ENCODE measurements at places on chromosomes 11 and 22. TPM values are rescaled to one million over a fixed set of nuclear protein-coding genes. Genes with fewer than 3 reads are reported as not detected.

CCDC157 gene
- 9.3 TPM for total RNA-seq

DNA sequence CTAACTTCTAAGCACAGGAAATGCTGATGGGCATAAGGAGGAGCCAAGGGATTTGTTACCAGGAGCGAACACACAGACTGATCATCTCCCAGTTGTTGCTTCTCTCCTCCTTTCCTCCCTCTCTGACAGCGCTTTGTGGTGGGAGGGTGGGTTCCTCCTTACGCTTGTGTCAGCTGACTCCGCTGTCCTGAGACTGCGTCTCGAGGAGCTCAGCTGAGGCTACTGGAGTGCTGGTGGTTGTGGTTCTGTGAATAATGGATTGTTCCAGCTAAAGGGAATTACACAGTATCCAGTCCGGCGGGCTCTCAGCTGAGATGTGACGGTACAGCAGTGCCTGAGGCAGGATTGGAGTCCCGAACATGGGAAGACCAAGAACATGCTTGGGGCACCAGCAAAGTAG lies 113.4 kb downstream of the CTNND1 start:
- no peak for DNase-seq

DNA sequence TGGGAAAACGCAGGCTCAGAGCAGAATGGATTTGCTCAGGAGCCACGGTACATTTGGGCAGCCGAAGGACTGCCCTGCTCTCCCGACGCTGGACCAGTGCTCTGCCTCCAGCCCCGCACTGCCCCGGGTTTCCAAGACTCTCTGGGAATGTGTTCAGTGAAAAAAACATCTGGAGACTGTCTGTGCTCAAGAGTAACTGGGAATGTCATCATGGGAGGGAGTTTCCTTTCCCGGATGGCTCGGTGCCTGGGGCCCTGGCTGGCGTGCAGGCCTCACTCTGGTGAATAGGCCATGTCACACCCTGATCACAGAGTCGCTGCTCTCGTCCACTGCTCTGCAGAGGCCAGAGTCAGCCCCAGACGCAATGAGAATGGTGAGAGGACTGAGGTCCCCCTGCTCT lies 9.8 kb upstream of the APOL6 start:
- DNase-seq = no peak

RASSF7 gene
- total RNA-seq = 7.3 TPM

DNA sequence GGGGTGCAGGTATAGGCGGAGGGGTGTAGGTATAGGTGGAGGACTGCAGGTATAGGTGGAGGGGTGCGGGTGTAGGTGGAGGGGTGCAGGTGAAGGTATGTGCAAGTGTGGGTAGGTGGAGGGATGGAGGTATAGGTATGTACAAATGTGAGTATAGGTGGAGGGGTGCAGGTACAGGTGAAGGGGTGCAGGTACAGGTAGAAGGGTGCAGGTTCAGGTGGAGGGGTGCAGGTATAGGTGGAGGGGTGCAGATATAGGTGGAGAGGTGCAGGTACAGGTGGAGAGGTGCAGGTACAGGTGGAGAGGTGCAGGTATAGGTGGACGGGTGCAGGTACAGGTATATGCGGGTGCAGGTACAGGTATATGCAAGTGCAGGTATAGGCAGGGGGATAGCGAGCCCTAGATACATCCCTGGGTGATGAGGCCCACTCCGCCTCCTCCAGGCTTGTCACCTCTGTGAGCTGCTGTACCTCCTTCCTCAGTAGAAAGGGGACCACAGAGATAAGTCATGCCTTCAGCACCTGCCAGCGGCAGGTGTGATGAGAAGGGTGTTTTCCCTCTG lies 17.2 kb downstream of the LINC01488 start:
- no peak for DNase-seq

- DNase-seq = no peak
These were observed 486.4 kb upstream of the ISX start for GRCh38 chr22:34579519-34579918.

- DNase-seq = no peak
These were observed 44.7 kb upstream of the SLN start for GRCh38 chr11:107756553-107756952.

GRCh38 chr22:49993649-49994360 lies 18.8 kb downstream of the IL17REL start:
- DNase-seq = no peak

NOX4 gene
- total RNA-seq = 5.1 TPM
